Thyroid gland (tissue), 4 donors: ENCODE measurements at places on chromosomes 2 and 18. TPM values are rescaled to one million over a fixed set of nuclear protein-coding genes. Genes with fewer than 3 reads are reported as not detected.
A peak's percentile ranks its signal among the peaks of the same experiment; 100 is the strongest.

- H3K36me3 ChIP-seq = no peaks in the 10 kb centered on the region
- no peaks in the 10 kb centered on the region for H3K27me3 ChIP-seq
- H3K4me3 ChIP-seq = no peak overlapping the region
- H3K27ac ChIP-seq = no peak overlapping the region
- no peak for DNase-seq
These were observed 14.4 kb downstream of the RAB12 start for GRCh38 chr18:8623549-8624106.

The LIMS3 gene
- total RNA-seq = 4.8 TPM

DNA sequence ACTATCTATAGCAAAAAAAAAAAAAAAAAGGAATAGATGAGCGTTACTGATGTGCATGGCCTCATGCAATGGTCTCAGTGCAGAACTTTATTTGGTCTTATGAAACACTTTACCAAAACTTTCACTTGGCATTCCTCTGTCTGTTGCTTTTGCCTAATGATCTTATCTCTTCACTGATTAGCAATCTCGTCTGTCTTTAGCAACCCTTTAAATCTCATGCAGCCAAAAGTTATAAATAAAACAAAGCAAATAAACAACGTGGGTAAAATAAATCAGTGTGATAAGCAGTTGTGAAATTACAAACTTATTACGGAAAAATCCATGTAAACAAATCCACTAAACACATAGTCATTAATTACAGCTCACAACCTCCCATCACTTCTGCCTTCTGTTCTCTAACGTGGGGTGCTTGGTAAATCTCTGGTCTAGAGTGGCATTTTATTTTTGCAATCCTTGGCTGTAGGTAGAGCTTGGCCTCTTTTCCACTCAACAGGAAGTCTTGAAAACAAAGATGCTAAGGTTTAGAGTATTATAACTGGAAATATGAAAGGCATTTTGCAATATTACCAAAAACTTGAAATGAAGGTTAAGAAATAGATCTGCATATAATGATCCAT is 288.0 kb downstream of the AFF3 start:
- no peak for DNase-seq
- no peak overlapping the region for H3K4me3 ChIP-seq
- no peaks in the 10 kb centered on the region for H3K36me3 ChIP-seq
- no peak overlapping the region for H3K27ac ChIP-seq
- H3K4me1 ChIP-seq = no peaks in the 10 kb centered on the region

The CAPN14 gene
- total RNA-seq = not detected

GRCh38 chr2:233544200-233544610 is 22.4 kb downstream of the USP40 start:
- no peaks in the 10 kb centered on the region for H3K36me3 ChIP-seq
- no peak overlapping the region for H3K27ac ChIP-seq
- no peaks in the 10 kb centered on the region for H3K27me3 ChIP-seq
- no peak overlapping the region for H3K4me3 ChIP-seq
- no peak for DNase-seq

GRCh38 chr2:17894005-17894404 is 15.5 kb downstream of the KCNS3 start:
- H3K27ac ChIP-seq = no peak overlapping the region
- no peaks in the 10 kb centered on the region for H3K36me3 ChIP-seq
- no peak for DNase-seq
- H3K27me3 ChIP-seq = no peaks in the 10 kb centered on the region
- H3K4me3 ChIP-seq = no peak overlapping the region

The KRTCAP3 gene
- total RNA-seq = 21.4 TPM

The PREB gene
- total RNA-seq = 84.0 TPM

DNA sequence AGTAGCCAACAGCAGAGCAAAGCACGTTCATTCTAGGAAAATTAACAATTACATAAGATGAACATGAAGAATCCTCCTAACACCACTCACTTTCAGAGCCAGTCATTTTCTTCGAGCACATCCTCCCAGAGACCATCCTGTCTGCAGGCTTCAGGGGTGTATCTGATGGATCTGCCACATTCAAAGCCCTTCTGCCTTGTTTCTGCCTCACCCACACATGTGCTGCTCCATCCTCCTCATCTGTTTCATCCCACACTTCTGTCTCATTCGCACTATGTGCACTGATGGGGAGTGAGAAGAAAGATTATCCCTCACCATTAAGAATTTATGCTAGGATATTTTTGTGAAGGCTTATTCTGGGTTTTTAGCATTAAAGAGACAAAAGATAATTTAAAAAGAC is 287.9 kb upstream of the PKDCC start:
- H3K27me3 ChIP-seq = no peaks in the 10 kb centered on the region
- DNase-seq = no peak
- no peaks in the 10 kb centered on the region for H3K36me3 ChIP-seq
- no peak overlapping the region for H3K27ac ChIP-seq
- no peak overlapping the region for H3K4me3 ChIP-seq
- H3K4me1 ChIP-seq = peaks cover 3% of the 10 kb centered on the region

DNA sequence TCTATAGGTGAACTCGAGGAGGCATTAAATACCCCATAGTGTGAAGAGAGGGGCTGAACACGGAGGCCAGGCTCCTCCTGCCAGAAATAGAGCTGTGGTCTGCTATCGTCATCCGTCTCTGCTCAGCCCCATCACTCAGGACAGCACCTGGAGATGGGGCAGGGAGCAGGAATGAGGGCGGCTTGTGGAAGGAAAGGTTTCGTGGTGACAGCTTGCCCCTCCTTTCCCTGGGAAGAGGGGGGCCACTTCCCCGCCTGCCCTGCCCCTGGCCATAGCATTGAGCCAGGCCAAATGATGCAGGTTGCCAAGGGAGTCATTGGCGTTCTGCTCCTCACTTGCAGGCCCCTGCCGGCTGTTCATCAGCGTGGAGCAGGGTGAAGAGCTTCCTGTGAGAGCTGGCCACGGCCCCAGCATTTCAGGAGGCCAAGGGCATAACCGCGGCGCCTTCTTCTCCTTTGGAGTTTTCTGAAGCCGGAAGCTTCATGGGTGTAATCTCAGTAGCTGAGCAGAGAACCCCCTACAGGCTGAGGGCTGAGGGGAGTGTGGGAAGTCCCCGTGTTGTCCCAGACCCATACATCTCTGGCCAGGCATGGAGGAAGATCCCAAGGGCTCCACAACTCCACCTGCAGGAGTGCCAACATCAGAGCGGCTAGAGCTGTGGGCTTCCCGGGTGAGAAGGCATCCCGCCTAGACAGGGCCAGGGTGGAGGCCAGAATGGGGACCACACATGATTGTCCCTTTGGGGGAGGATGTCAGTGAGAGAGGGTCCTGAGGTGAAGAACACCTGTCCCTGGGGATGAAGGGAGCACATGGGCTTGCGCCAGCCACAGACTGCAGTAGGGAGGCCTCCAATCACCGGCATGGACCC is 112.5 kb upstream of the GLI2 start:
- H3K4me3 ChIP-seq = no peak overlapping the region
- H3K27me3 ChIP-seq = no peaks in the 10 kb centered on the region
- H3K27ac ChIP-seq = peak overlapping the region; percentile 71

DNA sequence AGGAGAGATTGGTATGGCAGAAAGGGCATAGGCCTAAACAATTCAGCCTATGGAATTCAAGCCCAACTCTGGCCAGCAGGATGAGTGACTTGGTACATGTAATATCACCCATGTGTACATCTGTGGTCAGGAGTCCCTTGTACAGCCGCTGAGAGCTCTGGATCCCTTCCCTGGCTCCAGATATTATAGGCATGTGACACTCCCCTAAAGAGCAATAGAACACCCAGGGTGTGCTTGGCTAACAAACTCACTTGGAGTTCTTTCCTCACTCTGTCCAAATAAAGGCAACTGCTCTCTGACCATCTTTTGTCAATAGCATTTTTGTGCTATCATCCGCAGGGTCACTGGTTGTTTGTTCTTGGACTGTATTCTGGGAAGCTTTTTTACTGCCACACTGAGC is 197.4 kb upstream of the NCKAP5 start:
- H3K27me3 ChIP-seq = no peaks in the 10 kb centered on the region
- peaks cover 18% of the 10 kb centered on the region for H3K4me1 ChIP-seq
- H3K27ac ChIP-seq = peak overlapping the region; percentile 63

DNA sequence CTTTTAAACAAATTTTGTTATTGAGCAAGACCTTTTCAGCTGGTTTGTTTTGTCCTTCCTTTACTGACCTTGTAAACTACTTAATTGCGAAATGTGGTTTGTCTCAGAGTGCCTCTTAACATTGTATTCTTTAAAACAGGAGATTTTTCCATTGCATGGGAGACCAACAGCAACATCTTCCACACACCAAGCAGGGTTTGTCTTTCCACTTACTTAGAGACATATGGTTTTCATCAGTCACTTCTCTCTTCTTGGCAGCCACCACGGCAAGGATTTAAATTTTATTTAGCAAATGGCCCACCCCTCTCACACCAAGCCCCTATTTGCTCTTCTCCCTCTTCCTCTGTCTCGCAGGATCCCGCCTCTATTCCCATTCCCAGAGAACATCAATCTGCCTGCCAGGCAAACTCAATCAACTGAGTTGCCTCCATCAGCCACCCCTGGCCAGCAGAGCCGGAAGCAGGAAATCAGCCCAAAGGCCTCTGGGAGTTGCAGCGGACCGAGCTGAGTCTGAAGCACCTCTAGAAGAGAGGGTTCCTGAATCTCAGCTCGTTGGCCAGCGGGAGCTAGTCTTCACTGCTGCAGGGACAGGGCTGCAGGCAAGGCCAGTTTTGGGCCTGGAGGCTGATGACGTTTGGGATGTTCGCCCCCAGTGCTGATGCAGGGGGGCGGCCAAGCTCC is 11.3 kb upstream of the CIB4 start:
- H3K4me3 ChIP-seq = no peak overlapping the region
- H3K27ac ChIP-seq = peak overlapping the region; percentile 95
- no peaks in the 10 kb centered on the region for H3K27me3 ChIP-seq
- peaks cover 41% of the 10 kb centered on the region for H3K4me1 ChIP-seq
- H3K36me3 ChIP-seq = no peaks in the 10 kb centered on the region
- peak; percentile 55 for DNase-seq

The TIA1 gene
- total RNA-seq = 147 TPM

DNA sequence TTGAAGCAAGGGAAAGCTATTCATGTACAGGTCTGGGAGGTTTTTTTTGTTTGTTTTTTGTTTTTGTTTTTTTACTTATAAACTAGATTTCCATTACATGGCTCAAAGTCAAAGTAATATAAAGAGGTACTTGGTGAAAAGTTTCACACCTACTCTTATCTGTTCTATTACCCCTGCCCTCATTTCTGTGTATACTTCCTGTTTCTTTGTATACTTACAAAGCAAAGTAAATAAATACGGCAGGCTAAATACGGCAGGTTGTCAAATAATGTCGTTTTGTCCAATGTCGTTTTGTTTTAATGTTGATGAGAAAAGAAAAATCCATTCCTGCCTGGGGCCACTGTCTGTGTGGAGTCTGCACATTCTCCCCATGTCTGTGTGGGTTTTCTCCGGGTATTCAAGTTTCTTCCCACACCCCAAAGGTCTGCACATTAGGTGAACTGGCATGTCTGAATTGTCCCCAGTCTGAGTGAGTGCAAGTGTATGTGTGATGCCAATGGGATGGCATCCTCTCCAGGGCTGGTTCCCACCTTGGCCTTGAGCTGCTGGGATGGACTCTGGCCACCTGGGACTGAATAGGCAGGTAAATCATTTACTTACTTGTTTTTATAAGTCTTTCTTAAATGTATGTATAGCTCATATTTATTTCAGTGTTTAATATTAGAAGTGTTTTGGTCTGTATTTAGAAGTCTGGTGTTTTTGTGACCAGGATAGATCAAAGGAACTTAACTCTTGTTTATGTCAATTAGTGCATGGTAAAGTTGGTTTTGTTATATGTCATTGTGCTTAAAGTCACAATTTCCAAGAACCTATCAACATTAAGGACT is 13.4 kb downstream of the STAMBP start:
- DNase-seq = no peak
- peaks cover 23% of the 10 kb centered on the region for H3K36me3 ChIP-seq
- no peak overlapping the region for H3K4me3 ChIP-seq
- H3K4me1 ChIP-seq = no peaks in the 10 kb centered on the region
- no peak overlapping the region for H3K27ac ChIP-seq

GRCh38 chr18:22391407-22392345 is 26.0 kb downstream of the CTAGE1 start:
- H3K36me3 ChIP-seq = no peaks in the 10 kb centered on the region
- DNase-seq = no peak
- H3K4me1 ChIP-seq = no peaks in the 10 kb centered on the region

The NRP2 gene
- total RNA-seq = 62.5 TPM

DNA sequence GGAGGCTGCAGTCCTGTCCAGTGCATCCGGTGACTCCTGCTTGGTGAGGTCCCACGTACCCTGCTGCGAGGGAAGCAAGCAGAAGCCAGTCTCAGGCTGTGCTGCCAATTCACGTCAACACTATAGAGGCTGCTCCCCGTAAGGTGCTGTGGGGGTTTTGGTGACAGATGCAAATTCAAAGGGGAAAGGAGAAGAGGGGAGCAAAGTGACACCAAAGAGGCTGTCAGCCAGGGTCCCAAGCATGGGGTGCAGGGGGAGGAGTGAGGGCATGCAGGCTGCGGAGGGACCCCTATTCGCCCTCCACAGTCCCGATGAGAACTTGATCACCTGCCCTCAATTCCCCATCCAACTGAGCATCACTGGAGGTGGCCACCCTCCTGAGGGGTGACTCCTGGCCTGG is 179.4 kb upstream of the HS6ST1 start:
- no peak overlapping the region for H3K4me3 ChIP-seq
- no peak overlapping the region for H3K27ac ChIP-seq
- no peaks in the 10 kb centered on the region for H3K27me3 ChIP-seq
- no peak for DNase-seq
- H3K36me3 ChIP-seq = no peaks in the 10 kb centered on the region

The RAPGEF4 gene
- total RNA-seq = 16.2 TPM

DNA sequence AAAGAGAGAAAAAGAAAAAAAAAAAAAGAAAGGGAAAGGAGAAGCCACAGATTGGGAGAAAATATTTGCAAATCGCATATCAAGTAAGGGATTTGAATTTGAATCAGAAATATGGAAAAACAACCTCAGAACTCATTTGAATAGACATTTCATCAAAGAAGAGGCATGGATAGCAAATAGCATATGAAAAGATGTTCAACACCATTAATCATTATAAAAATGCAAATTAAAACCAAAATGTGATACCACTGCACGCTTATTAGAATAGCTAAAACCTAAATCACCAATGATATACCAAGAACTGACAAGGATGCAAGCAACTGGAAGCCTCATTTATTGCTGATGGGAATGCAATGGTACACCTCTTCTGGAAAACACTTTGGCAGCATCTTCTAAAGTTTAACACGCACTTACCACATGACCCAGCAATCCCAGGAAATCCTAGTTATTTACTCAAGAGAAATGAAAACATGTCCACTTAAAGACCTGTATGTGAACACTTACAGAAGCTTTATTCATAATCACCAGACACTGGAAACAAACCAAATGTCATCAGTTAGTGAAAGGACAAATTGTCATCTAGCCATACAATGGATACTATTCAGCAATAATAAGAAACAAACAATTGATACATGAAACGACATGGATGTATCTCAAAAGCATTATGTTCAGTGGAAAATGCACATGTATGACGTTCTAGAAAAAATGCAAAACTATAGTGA is 10.3 kb downstream of the DNER start:
- H3K27me3 ChIP-seq = no peaks in the 10 kb centered on the region
- H3K36me3 ChIP-seq = no peaks in the 10 kb centered on the region
- H3K4me3 ChIP-seq = no peak overlapping the region
- H3K4me1 ChIP-seq = no peaks in the 10 kb centered on the region

GRCh38 chr2:54763636-54764291 is 40.3 kb downstream of the EML6 start:
- no peak for DNase-seq
- H3K27ac ChIP-seq = no peak overlapping the region
- no peak overlapping the region for H3K4me3 ChIP-seq
- H3K36me3 ChIP-seq = no peaks in the 10 kb centered on the region

The NYAP2 gene
- not detected for total RNA-seq
